ENCODE measurements at places on chromosomes 4 and X.

DNA sequence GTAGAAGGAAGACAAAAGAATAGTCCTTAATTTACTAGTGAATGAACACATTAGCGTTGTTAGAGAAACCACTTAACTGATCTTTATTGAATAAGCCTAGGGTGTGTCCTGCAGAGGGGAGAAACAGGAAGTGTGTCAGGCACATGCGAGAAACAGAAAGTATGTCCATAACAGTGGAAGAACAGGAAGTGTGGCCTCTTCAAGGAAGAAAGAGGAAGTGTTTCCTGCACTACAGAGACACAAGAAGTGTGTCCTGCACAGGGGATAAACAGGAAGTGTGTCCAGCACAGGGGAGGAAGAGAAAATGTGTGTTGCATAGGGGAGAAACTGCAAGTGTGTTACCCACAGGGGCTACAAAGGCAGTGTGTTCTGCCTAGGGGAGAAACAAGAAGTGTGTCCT lies 539.6 kb upstream of the PRKX start:
- peak; percentile 4 for DNase-seq

GRCh38 chrX:150203248-150203645 lies 159.9 kb upstream of the MAMLD1 start:
- no peak for DNase-seq

GRCh38 chrX:133646719-133647116 lies 231.4 kb upstream of the GPC4 start:
- DNase-seq, result no peak

DNA sequence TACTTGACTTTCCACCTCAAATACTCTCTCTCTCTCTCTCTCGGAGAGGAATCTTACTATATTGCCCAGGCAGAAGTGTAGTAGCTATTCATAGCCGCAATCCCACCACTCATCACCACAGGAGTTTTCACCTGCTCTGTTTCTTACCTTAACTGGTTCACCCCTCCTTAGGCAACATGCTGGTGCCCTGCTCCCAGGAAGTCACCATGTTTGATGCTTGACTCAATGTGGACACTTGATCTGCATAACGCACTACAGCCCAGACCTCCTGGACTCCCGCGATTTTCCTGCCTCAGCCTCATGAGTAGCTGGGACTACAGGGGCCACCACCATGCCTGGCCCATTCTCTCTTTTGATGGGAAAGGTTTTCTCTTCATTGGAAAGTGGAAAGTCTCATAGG lies 271.8 kb downstream of the FBXW7 start:
- no peak for DNase-seq

DNA sequence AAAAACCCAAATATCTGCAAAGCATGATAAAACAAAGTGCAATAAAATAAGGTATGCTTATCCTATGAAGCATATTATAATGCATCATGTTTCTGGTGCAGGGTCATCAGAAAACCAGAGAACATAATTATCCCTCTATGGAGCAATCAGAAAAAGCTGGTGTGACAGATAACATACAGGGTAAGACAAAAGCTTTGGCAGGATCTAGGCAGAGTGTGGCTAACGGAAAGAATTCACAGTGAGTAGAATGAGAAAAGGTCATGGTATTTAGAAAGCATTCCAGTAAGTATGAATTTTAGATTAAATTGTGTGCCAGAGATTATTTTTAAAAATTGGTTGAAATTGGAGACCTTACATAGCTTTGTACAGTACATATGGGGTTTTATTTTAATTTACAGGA lies 29.0 kb upstream of the UGT2B4 start:
- DNase-seq, result no peak

DNA sequence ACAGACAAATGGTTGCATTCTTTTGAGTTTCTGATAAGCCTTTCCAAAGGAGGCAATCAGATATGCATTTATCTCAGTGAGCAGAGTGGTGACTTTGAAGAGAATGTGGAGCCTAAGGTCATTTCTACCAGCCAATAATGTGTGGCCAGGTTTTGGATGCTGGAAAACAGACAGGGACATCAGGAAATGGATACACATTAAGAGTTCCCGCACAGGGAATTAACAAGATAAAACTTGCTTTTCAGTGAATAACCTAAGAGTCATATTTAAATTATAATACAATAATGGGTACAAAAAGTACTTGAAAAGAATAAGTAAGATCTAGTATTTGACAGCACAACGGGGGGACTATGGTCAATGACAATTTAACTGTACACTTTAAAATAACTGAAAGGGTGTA lies 492.3 kb upstream of the FAM241A start:
- DNase-seq, result no peak

DNA sequence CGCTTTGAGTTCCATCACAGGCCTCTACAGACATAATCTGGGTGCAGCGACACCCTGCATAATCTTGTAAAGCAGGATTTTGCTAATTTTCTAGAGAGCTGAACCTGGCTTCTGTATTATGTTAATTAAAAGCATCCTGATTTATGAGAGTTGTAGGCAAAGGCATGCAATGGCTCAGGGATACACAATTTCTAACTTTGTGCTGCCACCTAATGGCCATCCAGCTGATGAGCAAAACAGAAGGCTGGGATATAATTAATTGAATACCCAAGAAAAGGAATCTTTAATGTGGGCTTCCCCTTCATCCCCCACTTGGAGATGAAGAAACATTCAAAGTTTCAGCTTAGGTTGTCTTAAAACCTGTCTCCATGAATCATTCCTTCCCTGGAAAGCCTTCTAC lies 78.1 kb downstream of the BMP15 start:
- peak; percentile 4 for DNase-seq

DNA sequence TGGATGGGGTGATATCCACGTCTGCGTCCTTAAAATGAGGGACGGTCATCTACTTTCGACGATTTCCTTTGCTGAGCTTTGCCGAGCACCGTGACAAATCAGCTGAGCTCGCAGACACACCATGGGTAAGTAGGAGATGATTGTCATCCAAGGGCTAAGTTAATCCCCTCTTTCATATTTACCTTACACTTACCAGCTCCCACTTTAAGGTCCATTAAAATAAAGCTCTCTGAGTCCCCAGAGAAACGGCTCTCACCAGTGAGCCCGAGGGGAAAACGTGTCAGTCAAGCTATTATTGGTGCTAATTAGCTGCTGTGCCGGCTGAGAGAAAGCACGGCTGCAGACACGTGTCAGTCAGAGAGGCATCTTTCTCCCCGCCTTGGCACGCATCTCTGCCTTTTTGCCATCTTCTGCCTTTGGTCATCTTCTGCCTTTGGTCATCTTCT lies 72.2 kb downstream of the CRLF2 start:
- DNase-seq, result no peak

All from NCI-H1092 treated with DMSO at 0.1 percent for 48 hours (cell line).